ENCODE measurements at places on chromosomes 2 and 18.

- no peak for DNase-seq
Measured at GRCh38 chr2:175154661-175155082, 13.3 kb downstream of the ATF2 start.

DNA sequence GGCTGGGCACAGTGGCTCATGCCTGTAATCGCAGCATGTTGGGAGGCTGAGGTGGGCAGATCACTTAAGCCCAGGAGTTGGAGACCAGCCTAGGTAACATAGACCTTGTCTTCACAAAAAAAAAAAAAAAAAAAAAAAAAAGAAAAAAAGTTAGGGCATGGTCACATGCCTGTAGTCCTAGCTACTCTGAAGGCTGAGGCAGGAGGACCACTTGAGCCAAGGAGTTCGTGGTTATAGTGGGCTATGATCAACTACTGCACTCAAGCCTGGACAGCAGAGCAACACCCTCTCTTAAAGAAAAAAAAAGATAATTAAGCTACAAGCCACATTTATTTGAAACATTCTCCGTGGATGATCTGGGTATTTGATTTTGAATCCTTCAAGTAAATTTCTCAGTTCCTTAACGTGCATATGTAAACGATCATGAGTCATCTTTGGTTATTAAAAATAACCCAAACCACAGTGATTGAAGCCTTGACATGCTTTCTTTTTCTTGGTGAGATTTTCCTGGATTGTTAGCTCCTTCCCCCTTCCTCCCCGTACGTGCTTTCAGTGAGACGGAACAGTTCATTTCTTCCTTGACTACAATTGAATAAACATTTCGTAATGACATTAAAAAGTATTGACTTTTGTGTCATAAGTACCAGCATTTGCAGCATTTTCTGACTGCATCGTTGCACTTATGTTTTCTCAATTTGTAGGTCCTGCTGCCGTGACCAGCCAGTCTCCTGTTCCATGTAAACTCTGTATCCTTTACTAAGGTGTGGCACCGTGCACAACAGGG is 20.3 kb downstream of the RMC1 start:
- no peak for DNase-seq

- DNase-seq: no peak
Measured at GRCh38 chr2:85706599-85707296, 12.6 kb downstream of the GNLY start.

DNA sequence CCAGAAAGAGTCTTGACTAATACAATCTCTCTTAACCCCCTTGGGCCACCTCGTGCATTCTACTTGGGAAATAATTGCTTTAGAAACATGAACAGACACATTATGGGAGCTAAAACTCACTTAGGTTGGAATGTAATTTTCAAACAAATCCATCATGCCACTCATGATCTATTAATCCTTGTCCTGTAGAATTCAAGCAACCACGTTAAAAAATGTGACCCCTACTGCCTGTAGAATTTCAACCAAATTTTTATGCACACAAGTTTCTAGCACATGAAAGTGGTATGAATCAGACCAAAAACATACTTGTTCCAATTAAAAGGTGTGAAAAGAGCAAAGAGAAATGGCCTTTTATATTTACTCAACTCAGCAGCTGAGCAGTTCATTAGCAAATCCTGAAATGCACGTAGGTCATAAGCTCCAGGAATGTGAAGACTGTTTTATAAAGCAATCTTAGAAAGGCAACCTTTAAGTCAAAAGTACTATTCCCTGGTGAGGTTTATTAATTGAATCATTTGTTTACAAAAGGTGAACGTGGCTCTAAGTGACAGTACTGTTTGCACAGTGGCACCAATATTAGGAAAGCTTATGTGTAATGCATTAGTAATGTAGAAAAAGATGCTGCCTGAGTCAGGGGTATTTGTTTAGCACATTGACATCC is 459.4 kb upstream of the UBE2E3 start:
- no peak for DNase-seq

Data from NCI-H524 treated with DMSO at 0.1 percent for 48 hours (cell line).